ENCODE measurements at places on chromosomes 6 and 20. TPM values are rescaled to one million over a fixed set of nuclear protein-coding genes. Genes with fewer than 3 reads are reported as not detected.
A peak's percentile ranks its signal among the peaks of the same experiment; 100 is the strongest.

GRCh38 chr6:121438869-121439268, 3.4 kb downstream of the GJA1 start:
- no peak for DNase-seq

DNA sequence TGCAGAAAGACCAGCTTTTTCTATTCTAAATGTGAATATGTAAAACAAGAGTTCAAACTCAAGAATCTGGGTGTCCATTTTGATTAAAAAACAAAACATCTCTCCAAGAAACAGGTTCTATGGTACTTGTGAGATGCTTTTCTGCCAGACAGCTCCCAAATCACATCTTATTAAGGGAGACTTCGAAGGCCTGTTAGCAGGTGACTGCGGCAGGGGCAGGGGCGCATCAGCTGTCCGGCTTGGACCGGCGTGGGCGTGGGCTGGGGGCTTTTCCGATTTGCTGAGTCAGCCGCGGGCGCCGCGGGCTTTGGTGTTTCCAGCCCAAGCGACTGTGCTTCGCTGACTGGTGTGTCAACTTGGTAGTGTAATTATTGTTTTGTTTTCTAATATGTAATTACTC, 32.6 kb downstream of the TFAP2A start:
- no peak for DNase-seq

DNA sequence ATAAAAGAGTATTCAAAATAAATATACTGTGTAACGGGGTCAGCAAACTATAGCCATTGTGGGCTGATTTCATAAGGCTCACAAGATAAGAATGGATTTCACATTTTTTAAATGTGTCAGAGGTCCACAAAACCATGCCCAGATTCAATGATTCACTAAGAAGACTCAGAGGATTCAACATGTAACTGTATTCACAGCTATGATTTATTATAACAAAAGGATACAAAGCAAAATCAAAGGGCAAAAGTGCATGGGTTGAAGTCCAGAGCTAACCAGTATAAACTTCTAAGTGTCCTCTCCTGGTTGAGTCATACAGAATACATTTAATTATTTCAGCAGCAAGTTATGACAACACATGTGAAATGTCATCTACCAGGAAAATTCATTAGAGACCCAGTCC, 49.2 kb downstream of the TBC1D32 start:
- no peak for DNase-seq

DNA sequence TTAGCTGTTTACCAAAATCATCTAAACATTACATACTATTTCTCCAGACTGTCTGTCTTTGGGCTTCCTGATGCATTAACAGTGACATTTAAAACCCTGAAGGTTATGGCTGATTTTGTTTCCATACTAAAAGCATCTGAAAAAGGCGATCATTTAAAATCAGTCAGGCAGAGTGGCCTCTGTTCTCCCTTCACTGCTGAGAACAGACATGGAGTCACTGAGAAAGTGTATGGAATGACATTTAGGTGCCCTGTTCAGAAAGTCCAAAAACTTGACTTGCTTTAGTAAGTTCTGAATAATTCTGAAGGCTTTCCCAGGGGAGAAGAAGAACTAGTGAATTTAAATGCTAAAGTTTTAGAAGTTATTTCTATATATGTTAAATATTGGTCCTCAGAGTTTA, 83.0 kb downstream of the MAP7 start:
- no peak for DNase-seq

- DNase-seq: peak; percentile 28
These were observed 180.9 kb downstream of the FUT9 start for GRCh38 chr6:96196633-96197032.

DNA sequence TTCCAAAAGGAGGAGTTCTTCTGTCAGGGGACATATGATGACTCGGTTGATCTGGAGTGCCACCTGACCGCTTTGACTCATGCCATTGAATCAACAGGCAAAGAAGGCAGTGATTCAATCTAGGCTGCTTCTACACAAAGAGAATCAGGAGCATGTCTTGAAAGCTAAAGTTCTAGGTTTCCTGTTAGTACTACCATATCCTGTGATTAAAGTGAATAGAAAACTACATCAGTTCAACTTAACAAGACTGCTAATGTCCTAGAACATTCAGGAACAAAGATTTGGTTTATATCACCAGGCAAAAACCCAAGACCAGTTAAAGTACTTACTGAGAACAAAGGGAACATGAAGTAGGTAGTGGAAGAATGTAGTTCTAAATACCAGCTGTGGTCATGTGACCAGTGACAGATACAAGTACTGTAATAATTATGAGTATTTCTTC, 216.8 kb upstream of the SGK1 start:
- DNase-seq: peak; percentile 6

GRCh38 chr20:58810116-58810878, 40.4 kb downstream of the GNAS-AS1 start:
- no peak for DNase-seq

DNA sequence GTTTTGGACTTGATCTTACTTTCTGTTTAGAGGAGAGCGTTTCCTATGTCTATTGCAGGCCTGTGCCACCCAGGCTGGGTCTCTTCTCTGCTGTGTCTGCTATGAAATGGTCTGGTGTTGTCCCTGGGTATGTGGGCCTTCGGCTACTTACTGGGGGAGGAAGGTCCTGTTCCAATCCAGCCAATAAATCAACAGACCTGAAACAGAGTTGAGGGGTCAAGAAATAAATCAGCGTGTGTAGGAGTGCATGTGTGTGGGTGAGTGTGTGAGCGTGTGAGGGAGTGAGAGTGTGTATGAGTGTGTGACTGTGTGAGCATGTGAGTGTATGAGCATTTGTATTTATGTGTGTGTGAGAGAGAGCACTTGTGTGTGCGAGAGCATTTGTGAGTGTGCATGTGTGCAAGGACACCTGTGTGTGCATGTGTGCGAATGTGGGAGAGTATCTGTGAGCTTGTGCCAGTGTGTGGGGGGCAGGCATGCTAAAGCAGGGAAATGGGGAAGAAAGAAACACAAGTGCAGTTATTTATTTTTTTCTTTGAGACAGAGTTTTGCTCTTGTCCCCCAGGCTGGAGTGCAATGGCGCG, 86.3 kb upstream of the PMEPA1 start:
- no peak for DNase-seq

- DNase-seq: no peak
These were observed at the start of gene BNIP5 for GRCh38 chr6:36336779-36337241. Gene BNIP5, minus strand, starts transcription at chr6:36336888. Its CDS starts 6,198 bp downstream, at chr6:36330690.

The FAM209B gene
- total RNA-seq: not detected

The KIAA0408 gene
- not detected for total RNA-seq

The OXT gene
- total RNA-seq: not detected

The BFSP1 gene
- total RNA-seq: 13.8 TPM

All from PC-9 (cell line).